ENCODE measurements at places on chromosomes 6 and 20. TPM values are rescaled to one million over a fixed set of nuclear protein-coding genes. Genes with fewer than 3 reads are reported as not detected.

PPP1R14C gene
- 0.21 TPM for total RNA-seq

DNA sequence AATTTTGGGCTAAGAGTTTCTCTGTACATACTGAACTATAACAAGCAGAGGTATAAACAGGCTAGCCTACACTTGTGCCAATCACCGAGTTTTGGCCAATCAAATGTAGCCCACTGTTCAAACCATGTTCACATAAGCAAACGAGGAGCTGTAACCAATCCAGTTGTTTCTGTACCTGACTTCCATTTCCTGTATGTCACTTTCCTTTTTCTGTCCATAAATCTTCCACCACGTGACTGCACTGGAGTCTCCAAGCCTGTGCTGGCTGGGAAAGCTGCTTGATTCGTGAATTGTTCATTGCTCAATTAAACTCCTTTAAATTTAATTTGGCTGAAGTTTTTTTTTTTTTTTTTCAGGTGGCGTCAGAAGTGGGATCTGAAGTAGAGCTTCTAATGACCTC lies 332.9 kb downstream of the RNF144B start:
- H3K4me1 ChIP-seq, result no peaks in the 10 kb centered on the region
- no peak overlapping the region for H3K4me3 ChIP-seq
- no peak for DNase-seq

- H3K27me3 ChIP-seq, result no peaks in the 10 kb centered on the region
- H3K27ac ChIP-seq, result no peak overlapping the region
- H3K36me3 ChIP-seq, result no peaks in the 10 kb centered on the region
- H3K4me1 ChIP-seq, result peaks cover 4% of the 10 kb centered on the region
- H3K4me3 ChIP-seq, result no peak overlapping the region
Observed at GRCh38 chr6:41700463-41701347, 34.7 kb downstream of the TFEB start.

- peak overlapping the region; percentile 54 for H3K4me3 ChIP-seq
- H3K27me3 ChIP-seq, result no peaks in the 10 kb centered on the region
- H3K27ac ChIP-seq, result peak overlapping the region; percentile 98
- peaks cover 60% of the 10 kb centered on the region for H3K36me3 ChIP-seq
- H3K4me1 ChIP-seq, result peaks cover 64% of the 10 kb centered on the region
- no peak for DNase-seq
Observed at GRCh38 chr20:51399006-51399890, 143.3 kb downstream of the NFATC2 start.

DNA sequence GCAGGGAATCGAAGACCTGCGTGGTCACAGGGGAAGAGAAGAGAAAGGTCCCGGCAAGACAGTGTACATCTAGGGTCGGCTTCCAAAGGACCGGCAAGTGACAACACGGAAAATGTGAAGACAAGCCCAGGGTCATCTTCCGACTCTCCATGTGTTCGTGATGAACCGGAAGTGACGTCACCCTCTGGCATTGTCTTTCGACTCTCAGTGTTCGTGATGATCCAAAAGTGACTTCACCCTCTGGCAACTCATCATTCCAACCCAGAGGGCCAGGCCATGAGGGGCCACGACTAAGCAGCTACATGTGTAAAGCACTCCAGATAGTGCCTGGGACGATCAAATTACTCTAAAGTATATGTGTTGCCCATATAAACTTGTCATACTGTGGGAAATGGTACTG lies 290.8 kb downstream of the THBS2 start:
- peaks cover 2% of the 10 kb centered on the region for H3K27me3 ChIP-seq
- no peak overlapping the region for H3K4me3 ChIP-seq
- no peak overlapping the region for H3K27ac ChIP-seq
- no peak for DNase-seq

DNA sequence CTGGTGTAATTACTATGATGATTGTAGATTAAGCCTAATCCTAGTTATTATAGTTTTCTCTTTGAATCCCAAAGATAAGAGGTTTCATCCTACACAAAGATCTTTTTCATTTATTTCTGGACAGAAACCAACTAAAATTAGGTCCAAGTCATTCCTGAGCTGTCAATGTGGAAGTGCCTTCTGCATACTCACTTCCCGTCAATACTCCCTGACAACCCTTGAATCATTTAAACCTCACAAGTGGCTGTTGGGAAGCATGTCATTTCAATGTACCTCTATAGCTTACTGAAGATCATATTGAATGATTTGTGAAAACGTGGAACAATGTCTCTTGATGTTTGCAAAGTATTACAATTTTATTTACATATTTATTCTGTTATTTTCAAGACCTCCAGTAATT lies 274.1 kb downstream of the HACE1 start:
- H3K4me1 ChIP-seq, result no peaks in the 10 kb centered on the region
- H3K27ac ChIP-seq, result no peak overlapping the region
- no peak for DNase-seq
- H3K4me3 ChIP-seq, result no peak overlapping the region
- peaks cover 3% of the 10 kb centered on the region for H3K27me3 ChIP-seq
- no peaks in the 10 kb centered on the region for H3K36me3 ChIP-seq

NFATC2 gene
- 49.8 TPM for total RNA-seq

- no peaks in the 10 kb centered on the region for H3K36me3 ChIP-seq
- no peak overlapping the region for H3K4me3 ChIP-seq
- H3K27me3 ChIP-seq, result no peaks in the 10 kb centered on the region
- H3K27ac ChIP-seq, result no peak overlapping the region
- no peaks in the 10 kb centered on the region for H3K4me1 ChIP-seq
- DNase-seq, result no peak
Observed at GRCh38 chr20:16005915-16006493, 567.2 kb downstream of the KIF16B start.

DNA sequence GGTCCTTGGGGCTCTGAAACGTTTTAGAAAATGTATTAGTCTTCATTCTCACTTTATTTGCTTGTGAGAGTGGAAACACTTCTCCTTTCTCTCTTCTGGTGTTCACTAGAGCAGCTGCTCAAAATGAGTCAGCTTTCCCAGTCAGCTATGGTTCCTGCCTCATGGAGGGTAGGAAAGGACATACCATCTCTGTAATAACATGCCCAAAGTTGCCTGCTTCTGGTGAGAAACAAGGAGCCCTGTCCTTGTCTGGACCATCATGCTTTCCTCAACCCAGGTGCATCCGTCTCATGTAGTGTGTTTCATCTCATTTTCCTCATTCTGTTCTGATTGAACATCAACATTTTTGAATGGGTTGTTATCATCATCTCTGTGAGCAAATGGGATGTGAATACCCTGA lies 17.1 kb upstream of the TINAG start:
- no peak overlapping the region for H3K4me3 ChIP-seq
- peak; percentile 5 for DNase-seq
- no peak overlapping the region for H3K27ac ChIP-seq
- no peaks in the 10 kb centered on the region for H3K27me3 ChIP-seq
- H3K4me1 ChIP-seq, result peaks cover 10% of the 10 kb centered on the region

CST1 gene
- not detected for total RNA-seq

ULBP1 gene
- total RNA-seq, result 5.0 TPM

CDKAL1 gene
- 22.1 TPM for total RNA-seq

DNA sequence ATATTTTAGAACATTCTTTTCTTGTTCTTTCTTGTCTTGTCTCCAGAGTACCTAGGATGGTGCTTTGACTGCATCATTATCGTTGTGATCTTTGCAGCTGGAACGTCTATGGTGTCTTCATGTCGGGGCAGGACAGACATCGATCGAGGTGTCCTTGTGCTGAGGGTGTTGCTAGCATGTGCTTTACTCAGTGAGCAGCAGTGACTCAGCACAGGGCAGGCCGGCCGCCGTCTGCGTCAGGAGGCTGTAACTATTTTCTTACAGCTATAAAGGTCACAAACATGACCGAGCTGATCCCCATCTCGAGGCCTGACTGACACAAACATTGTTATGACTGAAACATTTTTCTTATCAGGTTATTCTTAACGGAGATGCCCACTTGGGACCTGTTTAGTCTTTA lies 14.9 kb upstream of the CTCFL start:
- DNase-seq, result no peak
- H3K4me1 ChIP-seq, result no peaks in the 10 kb centered on the region
- H3K36me3 ChIP-seq, result no peaks in the 10 kb centered on the region
- H3K27me3 ChIP-seq, result peaks cover 26% of the 10 kb centered on the region
- H3K27ac ChIP-seq, result no peak overlapping the region

DNA sequence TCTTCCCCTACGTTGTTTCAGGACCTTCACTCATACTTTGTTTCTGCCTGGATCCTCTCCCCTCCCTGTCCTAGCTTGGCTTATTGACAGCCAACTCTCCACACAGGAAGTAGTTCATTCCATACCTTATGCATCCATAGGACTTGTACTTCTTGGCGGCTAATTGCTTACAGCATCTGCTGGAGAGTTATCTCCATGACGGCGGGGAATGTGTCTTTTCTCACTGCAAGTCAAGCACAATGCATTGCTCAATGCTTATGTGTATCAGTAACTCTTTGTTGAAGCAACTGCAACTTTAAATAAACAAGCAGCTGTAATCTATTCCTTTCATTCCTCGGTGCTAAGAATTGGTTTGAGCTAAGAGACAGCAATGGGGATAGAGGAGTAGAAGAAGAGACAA lies 551.3 kb upstream of the EPHA7 start:
- H3K4me1 ChIP-seq, result no peaks in the 10 kb centered on the region
- no peak overlapping the region for H3K27ac ChIP-seq
- no peak for DNase-seq
- H3K27me3 ChIP-seq, result no peaks in the 10 kb centered on the region
- no peak overlapping the region for H3K4me3 ChIP-seq

ASIP gene
- total RNA-seq, result not detected
